CD8-positive, alpha-beta memory T cell (primary cell): ENCODE measurements at places on chromosomes 3 and 15. TPM values are rescaled to one million over a fixed set of nuclear protein-coding genes. Genes with fewer than 3 reads are reported as not detected.

GRCh38 chr15:34085746-34086145, 15.9 kb downstream of the EMC7 start:
- no peaks in the 10 kb centered on the region for H3K4me1 ChIP-seq
- H3K27ac ChIP-seq: no peak overlapping the region
- no peaks in the 10 kb centered on the region for H3K27me3 ChIP-seq
- DNase-seq: no peak

GRCh38 chr15:66844041-66844746, 142.2 kb downstream of the SMAD6 start:
- H3K27ac ChIP-seq: no peak overlapping the region
- H3K36me3 ChIP-seq: no peaks in the 10 kb centered on the region
- DNase-seq: no peak
- peaks cover 5% of the 10 kb centered on the region for H3K27me3 ChIP-seq

Gene ADAMTS9
- not detected for total RNA-seq

Gene PTPRG
- not detected for total RNA-seq

- H3K27ac ChIP-seq: no peak overlapping the region
- no peaks in the 10 kb centered on the region for H3K4me1 ChIP-seq
- DNase-seq: no peak
- no peaks in the 10 kb centered on the region for H3K27me3 ChIP-seq
- H3K4me3 ChIP-seq: no peak overlapping the region
These were observed 110.7 kb upstream of the CNTN4 start for GRCh38 chr3:1987980-1988379.
